ENCODE measurements at places on chromosomes 1 and 21.

DNA sequence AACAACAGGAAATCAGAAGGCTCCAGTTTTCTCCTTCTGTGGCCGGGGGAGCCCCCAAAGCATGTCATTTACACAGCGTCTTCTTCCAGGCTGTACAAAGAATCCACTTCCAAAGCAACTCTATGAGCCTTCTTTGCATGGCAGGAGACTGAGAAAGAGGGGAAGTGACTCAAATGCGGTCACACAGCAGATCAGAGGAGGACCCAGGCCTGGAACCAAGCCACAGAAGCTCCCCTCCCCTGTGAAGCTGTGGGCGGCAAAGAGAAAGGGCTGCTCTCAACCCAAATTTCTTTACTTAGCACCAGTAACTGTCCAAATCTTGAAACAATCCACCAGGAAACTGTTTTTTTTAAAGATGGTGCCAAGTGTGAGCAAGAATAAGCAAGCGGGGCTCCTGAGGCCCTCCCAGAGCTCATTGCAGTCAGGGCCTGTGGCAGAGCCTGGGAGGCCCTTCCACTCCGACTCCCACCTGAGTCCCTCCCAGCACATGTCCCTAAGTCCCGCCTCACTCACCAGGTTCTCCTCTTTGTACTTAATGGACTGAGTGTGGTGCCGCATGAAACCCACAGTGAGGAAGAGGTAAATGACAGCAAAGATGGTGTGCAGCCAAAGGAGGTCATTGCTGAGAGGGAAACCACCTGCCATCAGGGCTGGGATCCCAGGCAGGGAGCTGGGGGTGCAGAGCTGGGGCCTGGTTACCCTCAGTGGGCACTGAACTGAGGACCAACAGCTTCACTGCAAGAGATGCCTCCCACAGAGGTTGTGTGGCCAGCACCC, 15.9 kb downstream of the TMEM63A start:
- DNase-seq, result no peak

GRCh38 chr1:87150143-87150542, 178.5 kb upstream of the LMO4 start:
- no peak for DNase-seq

DNA sequence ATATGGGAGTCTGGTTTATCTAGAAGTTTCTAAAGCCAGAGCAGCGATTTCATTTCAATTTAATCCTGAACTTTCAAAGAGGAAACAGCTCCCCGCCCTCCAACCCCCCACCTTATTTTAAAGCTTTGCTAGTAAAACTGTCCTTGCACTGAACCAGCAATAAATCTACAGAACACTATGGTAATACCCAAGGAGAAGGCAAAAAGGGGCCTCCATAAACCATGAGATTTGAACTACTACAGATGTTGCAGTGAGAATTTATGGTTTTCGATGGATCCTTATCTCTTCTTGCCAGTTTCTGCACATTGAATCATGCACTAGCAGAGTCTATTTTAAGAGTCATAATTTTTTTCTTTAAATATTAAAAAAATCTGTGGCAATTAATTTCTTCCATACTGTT, 64.8 kb upstream of the BEND5 start:
- DNase-seq, result no peak

DNA sequence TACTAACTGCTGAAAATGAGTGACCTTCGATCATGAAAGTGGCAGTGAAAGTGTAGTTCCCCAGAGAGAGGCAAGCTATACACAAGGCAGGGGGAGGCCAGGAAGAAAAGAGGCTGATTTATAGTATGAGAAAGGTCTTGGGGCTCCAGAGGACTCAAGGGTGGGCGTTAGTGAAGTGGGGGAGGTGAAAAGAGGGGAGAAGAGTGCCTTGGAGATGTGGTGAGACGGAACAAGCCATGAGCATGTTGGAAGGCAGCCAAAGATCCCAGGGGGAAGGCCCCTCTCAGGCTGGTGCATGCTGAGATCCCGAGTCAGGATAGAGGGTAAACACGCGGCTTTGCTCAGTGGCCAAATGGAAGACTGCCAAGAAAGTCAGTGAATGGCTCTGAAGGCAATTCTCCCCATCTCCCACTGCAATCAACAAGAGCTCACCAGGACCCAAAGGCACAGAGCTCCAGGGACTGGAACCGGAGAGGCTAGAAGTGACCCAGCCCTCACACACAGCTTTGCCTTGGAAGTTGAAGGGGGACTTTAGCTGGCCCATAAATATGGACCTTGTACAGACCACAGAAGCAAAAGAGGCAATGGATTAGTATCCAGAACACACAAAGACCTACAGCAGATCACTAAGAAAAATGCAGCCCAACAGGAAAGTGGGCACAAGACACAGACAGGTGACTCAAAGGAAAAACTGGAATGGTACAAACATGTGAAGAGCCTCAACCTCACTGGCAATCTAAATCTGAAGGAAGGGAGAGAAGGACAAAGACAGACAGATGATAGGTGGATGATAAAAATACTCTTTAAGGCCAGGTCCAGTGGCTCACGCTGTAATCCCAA, 49.6 kb downstream of the HSF2BP start:
- DNase-seq, result no peak

- DNase-seq, result no peak
These were observed 372.9 kb upstream of the NFIA start for GRCh38 chr1:60709426-60709825.

- no peak for DNase-seq
These were observed 132.4 kb downstream of the PROX1 start for GRCh38 chr1:214120191-214120590.

GRCh38 chr1:162922201-162922600, 61.2 kb upstream of the CCDC190 start:
- DNase-seq, result no peak

GRCh38 chr1:110945626-110946025, 18.1 kb downstream of the LRIF1 start:
- no peak for DNase-seq

DNA sequence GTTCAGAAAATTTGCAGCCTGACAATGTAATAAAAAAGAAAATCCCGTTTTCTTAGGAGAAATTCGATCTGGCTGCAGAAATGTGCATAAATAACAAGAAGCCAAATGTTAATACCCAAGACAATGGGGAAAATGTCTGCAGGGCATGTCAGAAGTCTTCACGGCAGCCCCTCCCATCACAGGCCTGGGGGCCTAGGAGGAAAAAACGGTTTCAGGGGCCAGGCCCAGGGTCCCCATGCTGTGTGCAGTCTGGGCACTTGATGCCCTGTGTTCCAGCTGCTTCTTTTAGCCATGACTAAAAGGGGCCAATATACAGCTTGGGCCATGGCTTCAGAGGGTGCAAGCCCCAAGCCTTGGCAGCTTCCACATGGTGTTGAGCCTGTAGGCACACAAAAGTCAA, 6.5 kb upstream of the PRDX6 start:
- no peak for DNase-seq

DNA sequence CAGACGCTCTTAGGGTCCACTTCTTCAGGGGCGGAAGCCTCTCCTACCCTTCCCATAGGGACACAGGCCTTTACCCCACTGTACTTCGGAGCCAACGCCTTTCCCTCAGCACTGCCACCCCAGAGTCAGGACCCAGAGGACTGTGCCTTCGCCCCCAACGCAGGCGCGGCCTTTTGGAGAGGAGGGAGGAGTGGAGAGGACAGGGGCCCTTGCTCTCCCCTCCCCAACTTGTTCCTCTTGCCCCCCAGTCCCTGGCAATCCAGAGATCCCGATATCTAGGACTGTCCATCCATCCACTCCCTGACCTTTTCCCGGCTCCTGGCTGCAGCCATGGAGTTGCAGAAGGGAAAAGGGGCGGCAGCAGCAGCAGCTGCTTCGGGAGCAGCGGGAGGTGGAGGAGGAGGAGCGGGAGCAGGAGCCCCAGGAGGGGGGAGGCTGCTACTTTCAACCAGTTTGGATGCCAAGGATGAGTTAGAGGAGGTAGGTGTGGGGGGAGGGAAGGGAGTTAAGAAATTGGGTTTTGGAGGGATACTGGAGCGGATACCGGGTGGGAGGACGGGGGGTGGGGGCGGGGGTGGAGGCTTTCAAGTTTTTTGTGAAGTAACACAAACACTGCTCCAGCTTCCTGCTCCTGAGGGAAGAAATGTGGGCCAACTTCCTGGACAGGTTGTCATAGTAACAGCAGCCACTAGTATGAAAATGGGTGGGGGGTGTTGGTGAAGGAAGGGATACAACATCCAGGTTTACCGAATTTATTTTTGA, 636 bp downstream of the INTS3 start:
- DNase-seq, result no peak

DNA sequence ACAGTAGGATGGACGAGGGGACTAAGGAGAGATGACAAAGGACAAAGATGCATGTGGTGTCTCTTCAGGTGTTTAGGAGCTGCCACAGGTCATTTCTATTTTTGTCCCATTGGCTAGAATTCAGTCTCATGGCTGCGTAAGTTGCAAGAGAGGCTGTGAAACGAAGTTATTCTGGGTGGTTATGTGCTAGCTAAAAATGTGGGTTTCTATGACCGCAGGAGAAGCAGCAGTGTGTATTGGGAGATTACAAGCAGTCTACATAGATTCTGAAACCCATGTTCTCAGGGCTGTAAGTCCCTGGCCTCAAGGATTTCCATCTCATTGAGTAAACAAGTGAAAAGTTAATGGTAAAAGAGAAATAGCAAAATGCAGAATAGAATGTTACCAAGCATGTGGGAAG, 110.7 kb downstream of the SPATA46 start:
- DNase-seq, result no peak

GRCh38 chr1:15370781-15371520, 38.7 kb upstream of the EFHD2 start:
- peak; percentile 68 for DNase-seq

DNA sequence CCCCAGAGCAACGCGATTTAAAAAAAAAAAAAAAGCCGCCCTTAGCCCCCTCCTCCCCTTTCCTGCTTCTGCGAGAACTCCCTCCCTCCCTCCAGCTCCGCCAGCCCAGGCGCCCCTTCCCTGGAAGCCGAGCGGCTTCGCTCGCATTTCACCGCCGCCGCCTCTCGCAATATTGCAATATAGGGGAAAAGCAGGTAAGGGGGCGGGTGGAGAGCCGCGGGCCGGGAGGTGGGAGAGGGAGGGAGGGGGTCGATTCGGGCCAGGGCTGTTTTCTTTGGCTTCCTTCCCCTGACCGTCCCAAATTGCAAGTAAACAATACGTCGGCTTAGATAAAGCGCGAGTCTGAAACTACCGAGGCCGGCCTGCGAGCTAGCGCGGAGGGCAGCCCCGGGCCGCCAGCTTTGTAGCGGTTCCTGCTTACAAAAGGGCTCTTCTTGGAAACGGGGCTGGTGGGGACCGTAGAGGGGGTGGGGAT, 408 bp downstream of the LMO4 start:
- no peak for DNase-seq

GRCh38 chr1:86345042-86345441, 51.1 kb downstream of the ODF2L start:
- no peak for DNase-seq

DNA sequence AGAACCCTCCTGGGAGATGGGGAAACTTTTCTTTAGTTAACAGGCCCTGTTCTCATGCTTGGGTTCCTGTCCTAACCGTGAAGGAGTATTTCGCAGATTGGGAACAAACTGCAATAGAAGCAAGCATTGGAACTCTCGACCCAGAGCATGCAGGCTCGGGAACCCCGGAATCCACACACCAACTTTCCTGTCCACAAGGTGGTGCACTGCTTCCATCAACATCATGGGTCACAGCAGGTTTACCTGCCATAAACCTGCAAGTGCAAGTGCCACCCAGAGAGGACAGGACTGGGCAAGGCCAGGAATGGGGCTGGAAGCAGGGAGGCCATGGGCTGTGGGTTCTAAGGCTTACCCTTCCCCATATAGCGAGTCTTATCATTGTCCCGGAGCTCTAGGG, 6.9 kb downstream of the ENO1 start:
- no peak for DNase-seq

DNA sequence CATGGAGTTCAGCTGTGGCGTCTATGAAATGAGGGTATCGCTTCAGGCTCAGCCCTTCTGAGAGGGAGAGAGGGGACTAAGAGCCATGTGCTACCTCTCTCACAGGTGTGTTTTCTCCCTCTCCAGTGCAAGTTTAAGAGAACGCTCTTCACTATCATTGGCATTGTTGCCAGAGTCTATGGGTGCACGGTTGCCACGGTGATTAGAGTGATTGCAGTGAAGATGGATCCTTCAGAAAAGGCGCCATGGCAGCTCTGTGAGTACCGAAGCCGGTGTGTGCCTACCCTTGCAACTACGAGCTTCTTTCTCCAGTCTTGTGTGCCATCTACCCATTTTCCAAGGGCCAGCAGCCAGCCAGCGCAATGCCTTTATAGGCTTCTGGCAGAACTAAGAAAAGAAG, 290.5 kb downstream of the OMA1 start:
- DNase-seq, result no peak
